ENCODE measurements at places on chromosomes 4 and X. TPM values are rescaled to one million over a fixed set of nuclear protein-coding genes. Genes with fewer than 3 reads are reported as not detected.

DNA sequence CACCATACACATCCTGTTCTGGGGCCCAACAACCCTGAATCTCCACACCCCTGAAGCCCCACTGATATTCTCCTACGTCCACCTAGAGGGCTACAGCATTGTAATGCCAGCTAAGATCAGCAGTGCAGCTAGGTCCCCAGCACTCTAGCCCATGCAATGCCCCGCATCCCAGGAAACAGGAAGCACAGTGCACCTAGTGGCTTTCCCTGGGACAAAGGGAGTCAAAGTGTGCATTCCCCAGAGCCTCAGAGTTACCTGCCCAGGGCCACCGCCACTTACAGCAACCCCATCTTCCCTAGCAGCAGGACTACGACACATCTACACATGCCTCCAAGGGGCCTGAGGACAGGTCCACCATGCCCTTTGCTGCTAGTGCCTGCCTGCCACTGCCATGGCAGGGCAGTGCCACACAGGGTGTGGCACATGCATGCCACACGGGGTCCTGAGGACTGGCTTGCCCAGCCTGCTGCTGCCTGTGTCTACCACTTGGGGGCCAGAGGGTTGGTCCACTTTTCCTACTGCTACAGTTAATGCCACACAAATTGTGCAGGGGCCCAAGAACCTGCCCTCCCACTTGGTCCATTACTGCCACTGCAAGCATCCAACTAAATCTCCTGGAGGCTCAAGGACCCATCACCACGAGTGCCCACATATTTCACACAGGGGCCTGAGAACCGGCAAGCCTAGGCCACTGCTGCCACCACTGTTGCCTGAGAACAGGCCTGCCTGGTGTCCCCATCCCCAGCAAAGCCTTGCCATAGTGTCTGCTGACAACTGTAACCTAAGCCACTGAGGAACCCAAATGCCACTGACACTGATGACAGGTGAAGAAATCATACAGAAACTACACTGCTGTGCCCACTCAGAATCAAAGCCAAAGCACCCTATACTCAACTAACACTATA, 23.7 kb downstream of the TLR6 start:
- DNase-seq, result no peak

GRCh38 chr4:147244786-147245185, 236.1 kb upstream of the EDNRA start:
- no peak for DNase-seq

GRCh38 chr4:40755616-40756015, 5.9 kb downstream of the NSUN7 start:
- DNase-seq, result no peak

DNA sequence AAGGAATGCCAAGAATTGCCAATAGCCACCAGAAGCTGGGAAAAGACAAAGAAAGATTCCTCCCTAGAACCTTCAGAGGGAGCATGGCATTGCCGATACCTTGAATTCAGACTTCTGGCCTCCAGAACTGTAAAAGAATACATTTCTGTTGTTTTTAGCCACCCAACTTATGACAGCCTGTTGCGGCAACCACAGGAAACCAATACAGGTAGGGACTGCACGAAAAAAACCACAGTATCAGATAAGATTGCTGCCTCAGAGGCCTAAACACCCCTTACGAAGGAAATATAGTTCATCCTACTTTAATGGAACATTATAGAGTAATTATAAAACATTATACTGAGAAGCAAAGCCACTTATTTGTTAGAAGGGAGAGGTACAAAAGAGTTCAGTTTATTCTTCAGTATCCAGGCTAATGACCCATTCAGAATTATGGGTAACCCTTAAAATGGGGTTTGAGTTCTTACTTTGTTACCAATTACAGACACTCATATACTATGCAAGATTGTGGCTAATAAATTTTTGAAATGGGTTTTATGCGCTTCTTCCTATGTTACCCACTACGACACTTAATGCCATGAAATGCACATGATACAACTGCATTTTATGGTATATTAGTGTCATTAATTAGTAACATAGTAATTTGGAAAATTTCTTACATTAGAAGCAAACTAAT, 37.4 kb upstream of the SMIM10L2A start:
- no peak for DNase-seq

DNA sequence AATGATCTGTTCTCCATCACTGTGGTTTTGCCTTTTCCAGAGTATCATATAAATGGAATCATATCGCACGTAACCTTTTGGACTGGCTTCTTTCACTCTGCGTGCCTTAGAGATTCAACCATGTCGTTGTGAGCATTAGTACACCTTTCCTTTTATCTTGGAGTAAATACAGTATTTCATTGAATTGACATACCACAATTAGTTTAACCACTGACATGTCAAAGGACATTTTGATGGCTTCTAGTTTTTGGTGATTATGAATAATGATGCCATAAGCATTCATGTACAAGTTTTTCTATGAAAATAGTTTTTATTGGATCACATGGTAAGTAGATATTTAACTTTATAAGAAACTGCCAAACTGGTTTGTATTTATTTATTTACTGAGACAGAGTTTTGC, 35.2 kb downstream of the DDX3X start:
- DNase-seq, result no peak

DNA sequence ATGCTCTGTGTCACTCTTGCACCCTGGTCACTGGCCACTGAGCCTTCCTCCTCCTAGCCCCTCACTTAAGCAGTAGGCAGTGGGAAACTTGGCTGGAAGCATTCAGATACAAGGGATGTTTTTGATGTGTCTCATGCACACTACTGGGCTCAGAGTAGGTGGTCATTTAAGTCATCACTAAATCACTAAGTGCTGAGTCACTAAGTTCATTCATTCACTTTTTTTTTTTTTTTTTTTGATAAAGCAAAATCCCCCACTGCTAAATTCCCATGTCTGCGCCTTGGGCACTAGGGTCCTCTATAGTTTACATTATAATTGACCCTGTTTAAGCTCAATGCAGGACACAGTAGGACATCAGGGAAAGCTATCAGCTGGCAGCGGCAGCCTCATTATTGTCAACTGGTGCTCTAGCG, 182.4 kb upstream of the MBNL3 start:
- DNase-seq, result no peak

GRCh38 chrX:78104447-78105176, 564 bp downstream of the PGK1 start:
- DNase-seq, result peak; percentile 72

Gene TRIM75
- total RNA-seq, result not detected
